Common myeloid progenitor, CD34-positive (primary cell): ENCODE measurements at places on chromosomes 6 and 20.

GRCh38 chr6:123321020-123321419 is 315.7 kb downstream of the TRDN start:
- no peak for DNase-seq

- no peak for DNase-seq
Observed at GRCh38 chr6:11229655-11230046, 2.8 kb downstream of the NEDD9 start.

DNA sequence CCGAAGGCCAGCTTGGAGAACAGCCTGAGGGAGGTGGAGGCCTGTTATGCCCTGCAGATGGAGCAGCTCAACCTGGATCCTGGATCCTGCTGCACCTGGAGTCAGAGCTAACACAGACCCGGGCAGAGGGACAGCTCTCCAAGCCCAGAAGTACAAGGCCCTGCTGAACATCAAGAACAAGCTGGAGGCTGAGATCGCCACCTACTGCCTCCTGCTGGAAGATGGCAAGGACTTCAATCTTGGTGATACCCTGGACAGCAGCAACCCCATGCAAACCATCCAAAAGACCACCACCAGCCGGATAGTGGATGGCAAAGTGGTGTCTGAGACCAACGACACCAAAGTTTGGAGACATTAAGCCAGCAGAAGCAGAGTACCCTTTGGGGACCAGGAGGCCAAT is 223.5 kb upstream of the ID4 start:
- no peak for DNase-seq

- DNase-seq: peak; percentile 12
Observed at GRCh38 chr6:140566781-140567277, 1192.4 kb upstream of the CITED2 start.

DNA sequence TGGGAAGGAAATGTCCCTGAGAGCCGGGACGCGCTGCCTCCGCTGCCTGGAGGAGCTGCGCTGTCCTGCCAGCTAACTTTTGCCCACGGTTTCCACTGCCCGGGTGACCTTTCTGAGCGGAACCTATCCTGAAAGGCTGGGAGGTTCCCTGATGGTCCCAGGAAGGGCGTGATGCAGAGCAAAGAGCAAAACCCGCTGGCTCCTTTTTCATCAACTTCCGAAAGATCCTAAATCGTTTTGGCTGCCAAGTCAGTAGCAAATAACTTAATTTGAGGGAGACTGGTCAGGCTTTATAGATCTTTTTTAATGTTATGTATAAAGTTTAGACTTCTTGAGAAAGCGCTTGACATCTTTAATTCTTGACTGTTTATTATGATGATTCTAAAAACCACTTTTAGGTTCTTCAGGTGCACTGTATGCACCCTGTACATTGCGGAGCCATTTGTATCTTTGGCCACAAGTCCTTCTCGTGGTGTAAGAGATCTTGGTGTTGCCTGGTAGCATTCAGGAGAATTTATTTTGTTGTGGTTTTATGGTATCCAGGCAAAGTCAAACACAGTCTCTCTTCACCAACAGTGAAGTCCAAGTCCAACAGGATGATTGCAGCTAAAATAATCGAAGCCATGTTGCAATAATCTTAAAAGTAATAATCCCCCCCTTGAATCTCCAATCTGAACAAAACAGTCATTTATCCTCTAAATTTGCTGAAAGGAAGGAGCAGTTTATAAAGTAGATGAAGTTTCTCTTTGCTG is at the start of gene SYNE1:
TSS of gene SYNE1 (minus strand) at position 67 of the 752 bp plus-strand sequence. CDS start 9,031 bp downstream, outside the sequence.
- peak; percentile 63 for DNase-seq

DNA sequence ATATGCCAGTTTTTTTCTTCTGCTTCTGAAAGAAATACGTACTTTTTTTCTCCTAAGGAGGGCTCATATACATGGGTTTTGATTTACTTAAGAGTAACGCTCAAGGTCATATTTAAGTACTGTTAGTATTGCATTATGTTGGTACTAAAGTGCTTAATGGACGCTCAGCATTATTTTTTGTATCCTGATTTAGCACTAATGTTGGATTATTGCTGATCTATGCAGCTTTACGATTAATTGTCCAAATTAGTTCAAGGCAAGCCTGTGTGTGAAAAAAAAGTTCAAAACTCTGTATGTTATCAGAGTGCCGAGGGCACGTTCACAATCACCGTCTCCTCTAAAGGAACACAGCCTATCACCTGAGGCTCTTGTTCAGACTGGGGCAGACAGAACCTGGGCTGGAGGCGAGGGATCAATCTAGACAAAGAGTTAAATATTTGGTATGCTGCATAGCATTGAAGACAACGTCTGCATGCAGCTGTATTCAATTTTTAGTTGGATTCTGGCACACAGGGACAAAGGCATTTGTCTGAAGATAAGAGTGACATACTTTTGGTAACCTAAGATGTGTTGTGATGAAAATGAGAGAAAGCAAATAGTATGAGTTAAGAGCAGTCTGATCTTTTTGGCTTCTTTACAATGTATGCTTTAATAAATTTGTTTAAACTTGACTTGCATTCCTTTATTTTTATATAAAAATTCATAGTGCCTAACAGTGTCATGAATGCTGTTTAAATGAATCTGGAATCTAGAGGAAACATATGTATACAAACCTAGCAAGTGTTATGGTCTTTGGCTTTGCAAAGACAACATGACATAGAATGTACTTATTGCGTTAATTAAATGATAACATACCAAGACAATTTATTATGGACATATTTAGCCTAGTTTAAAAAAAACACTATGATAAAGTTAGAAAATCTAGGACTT is 341.2 kb downstream of the SAMD5 start:
- no peak for DNase-seq

DNA sequence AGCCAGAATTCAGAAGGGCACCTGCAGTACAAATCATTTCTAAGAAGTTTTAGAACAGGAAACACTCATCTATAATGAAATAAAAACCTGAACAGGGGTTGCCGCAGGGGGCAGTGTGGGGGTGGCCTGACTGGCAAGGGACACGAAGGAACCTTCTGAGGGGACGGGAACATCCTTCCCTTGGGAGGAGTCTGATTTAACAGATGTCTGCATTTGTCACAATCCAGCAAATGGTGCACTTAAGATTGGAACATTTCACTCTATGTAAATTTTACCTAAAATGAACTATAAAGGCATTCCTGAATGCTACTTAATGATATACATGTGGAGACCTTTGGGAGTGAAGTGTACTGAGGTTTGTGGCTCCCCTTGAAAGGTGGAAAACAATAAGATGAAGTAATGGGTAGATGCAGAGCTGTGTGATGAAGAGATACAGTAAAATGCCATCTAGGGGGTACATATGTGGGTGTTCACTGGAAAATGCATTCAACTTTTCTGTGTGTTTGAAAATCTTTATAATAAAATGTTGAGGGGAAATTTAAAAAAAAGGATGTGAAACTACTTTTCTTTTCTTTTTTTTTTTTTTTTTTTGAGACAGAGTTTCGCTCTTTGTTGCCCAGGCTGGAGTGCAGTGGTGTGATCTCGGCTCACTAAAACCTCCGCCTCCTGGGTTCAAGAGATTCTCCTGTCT is 89.5 kb downstream of the SNX5 start:
- DNase-seq: no peak

GRCh38 chr6:163165922-163166321 is 248.6 kb upstream of the QKI start:
- DNase-seq: no peak

DNA sequence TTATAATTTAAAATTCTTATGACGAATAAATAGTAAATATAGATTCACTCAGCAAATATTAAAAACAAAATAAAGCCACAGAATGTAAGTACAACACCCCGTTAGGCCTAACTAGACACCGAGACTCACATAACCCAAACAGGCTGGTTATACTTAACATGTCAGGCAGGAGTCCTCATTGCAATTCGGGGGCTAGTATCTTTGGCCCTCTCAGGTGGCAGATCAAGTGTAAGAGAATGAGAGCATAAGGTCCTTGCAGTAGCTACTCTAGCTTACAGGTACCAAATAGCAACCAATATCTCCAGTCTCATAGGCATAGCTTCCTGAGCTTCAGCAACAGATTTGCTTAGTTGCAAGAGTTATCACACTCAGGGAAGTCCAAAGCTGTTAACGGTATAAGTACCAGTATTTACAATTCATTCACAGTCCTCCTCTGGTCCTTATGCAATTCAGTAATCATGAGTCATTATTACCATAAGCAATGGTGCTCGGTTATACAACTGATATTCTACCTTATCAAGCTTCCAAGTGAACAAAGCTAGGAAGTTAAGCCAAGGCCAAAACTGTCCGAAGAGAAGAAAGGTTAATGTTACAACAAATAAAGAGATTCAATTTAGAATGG is 20.1 kb downstream of the REV3L start:
- DNase-seq: no peak

GRCh38 chr6:135955099-135955498 is 103.6 kb downstream of the PDE7B start:
- DNase-seq: no peak

DNA sequence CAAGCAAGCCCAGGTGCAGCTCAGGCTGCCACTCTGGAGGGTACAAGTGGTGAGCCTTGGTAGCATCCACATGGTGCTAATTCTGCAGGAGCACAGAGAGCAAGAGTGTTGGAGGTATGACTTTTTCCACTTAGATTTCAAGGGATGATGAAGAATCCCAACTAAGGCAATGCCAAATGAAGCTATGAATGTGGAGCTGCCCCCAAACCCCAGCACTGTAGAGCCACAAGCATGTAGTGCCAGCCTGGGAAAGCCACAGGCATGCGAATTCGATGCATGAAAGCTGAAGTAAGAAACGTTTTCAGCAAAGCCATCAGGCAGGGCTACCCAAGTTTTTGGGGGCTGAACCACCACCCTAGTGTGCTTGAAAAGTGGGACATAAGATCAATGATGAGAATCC is 251.1 kb downstream of the HAO1 start:
- DNase-seq: no peak

DNA sequence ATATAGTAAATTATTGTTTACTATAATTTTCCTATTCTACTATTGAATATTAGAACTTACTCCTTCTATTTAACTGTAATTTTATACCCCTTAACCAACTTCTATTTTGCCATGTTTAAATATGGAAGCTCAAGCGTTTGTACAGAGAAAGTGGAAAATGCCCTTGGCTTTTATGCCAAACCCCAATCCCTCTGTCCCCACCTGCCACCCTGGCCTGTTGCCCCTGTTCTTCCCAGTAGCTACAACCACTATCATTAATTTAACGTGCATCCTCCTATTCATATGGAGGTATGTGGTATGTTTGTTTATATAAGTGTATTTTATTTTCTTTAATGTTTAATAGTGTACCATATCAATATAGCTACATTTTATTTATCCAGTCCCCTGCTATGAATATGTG is 58.1 kb downstream of the ASXL1 start:
- DNase-seq: no peak

GRCh38 chr6:56637640-56638039 is 5.0 kb downstream of the DST start:
- peak; percentile 72 for DNase-seq

DNA sequence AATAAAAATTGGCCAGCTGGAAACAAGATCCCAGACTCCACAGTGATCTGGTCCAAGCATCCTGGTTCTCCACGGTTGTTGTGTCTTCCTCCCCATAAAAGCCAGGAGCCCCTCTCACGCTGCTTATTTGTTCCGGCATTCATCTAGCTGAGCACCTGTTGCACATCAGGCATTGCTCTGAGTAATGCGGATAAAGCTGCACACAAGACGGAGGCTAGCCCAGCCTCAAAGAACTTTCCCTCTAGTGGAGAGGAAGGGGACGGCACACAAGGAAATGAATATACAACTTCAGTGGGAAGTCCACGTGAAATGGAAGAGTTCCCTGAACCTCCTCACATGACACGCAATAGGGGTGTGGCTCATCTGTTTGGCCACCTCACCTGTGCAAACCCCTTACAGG is 30.3 kb upstream of the NXT1 start:
- DNase-seq: peak; percentile 4

DNA sequence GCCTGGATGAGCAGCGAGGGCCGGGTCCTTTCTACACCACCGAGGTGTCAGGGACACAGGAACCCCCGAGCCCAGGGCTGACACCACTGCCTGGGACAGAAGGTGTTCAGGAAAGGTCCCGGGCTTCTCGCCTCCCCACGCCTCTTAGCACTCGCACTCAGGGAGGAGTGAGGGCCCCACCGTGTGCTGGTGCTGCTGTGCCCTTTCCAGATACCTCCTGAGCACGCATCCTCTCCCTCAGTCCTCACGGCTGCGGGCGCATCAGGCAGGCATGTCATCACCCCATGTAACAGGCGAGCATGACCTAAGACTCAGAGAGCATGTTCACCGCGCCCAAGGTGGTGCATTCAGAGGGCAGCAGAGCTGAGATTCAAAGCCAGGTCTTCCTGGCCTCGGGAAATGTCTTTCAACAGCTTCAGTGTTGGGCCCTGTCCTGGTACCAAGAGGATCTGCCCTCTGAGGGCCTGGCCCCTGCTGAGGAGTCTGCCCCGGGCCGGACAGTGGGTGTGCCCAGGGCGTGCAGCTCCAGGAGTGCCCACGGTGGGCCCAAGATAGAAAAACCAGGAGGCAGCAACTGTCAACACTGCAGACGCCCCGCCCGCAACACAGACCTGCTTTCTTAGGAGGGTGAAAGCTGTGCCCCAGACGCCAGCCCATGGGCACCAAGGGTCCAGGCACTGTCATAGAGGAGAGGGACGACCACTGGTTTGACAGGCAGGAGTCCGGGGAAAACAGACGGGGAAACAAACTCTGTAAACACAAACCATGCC is 29.2 kb downstream of the TGM2 start:
- DNase-seq: no peak

GRCh38 chr6:12967686-12968085 is 251.1 kb downstream of the PHACTR1 start:
- peak; percentile 79 for DNase-seq

DNA sequence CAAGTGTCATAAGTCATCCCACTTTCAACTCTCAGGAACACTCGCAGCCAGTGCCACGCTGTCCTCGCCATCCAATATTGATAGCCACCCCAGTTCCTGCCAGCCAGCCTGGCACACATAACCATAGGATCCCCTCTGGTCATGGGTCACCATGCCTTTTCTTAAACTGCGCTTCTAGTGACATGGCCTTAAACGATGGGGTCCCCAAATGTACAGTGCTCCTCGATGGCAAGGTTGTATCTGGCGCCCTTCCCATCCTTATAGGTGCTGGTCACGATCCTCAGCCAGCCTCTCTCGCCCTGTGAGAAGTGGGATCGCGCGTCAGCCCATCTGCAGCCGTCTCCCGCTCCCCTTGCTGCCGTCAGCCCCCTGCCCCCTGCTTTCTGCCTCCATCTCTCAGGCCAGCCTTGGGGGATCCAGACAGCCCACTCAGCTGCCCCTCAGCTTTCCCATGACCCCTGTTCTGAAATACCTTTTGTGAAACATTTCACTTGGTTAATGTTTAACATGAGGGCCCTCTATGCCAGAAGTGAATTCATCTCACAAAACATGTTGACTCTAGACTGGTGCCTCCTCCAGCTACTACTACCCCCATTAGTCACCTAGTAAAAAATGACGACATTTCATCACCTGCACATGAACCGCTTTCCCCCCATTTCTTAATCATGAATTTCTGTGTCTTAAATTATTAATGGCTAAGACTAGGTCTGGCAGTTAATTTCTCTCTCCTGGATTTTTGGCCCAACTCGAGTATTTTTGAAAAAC is 11.4 kb downstream of the CTSZ start:
- DNase-seq: no peak

DNA sequence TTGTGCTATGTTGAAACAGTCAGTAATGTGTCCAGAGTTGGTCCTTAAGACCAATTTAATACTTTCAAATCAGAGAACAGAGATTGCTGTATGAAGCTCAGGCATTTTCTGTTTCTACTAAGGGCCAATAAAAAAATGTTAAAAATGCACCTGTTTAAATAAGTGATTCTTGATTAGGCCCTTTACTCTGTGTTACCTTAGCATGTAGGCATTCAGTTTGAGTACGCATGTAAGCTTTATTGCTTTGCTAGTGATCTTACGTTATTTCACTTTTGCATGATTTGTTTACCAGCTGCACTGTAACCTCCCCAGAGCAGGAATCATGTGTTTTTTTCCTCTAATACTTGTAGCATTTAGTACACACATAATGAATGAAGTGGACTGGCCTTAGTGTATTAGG is 61.0 kb downstream of the AFG1L start:
- DNase-seq: no peak
